Spleen (tissue), 13 donors: ENCODE measurements at places on chromosomes 16 and 17. TPM values are rescaled to one million over a fixed set of nuclear protein-coding genes. Genes with fewer than 3 reads are reported as not detected.
A peak's percentile ranks its signal among the peaks of the same experiment; 100 is the strongest.

DNA sequence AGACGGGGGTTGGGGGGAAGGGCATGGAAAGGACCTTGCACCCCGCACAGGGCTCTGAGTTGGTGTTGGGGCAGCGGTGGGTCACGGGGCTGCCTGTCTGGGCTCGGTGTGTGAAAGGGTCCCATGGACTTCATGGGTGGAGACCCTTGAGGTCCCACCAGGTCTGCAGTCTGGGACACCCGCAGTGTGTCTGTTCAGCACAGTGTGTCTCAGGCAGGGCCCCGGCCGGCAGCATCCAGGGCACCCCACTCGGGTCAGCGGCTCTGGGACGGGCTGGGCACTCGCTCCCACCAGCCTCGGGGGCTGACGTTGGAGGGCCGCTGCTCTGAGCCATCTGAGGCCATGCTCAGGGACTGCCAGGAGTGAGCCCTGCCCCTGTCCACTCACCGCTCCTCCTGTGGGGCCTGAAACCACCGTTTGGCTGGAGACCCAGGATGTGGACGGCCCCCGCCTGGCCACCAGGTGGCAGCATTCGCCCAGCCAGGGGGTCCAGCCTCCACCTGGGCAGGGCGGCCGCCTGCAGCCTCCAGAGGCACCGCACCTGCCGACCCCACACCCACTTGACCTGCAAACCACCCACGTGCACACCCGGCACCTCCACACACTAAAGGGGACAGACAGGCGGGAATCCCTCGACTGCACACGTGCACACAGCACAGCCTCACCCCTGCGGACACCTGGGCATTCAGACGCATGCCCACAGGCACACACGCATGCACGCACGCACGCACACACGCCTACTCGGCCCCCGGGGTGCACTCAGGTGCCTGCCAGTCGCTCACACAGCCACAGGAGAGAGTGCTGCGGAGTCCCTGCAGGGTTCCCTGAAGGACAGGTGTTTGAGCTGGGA lies 10.1 kb upstream of the ZFPM1 start:
- H3K27ac ChIP-seq: no peak overlapping the region
- peaks cover 4% of the 10 kb centered on the region for H3K4me1 ChIP-seq
- peak; percentile 94 for DNase-seq
- H3K4me3 ChIP-seq: no peak overlapping the region
- no peaks in the 10 kb centered on the region for H3K36me3 ChIP-seq

DNA sequence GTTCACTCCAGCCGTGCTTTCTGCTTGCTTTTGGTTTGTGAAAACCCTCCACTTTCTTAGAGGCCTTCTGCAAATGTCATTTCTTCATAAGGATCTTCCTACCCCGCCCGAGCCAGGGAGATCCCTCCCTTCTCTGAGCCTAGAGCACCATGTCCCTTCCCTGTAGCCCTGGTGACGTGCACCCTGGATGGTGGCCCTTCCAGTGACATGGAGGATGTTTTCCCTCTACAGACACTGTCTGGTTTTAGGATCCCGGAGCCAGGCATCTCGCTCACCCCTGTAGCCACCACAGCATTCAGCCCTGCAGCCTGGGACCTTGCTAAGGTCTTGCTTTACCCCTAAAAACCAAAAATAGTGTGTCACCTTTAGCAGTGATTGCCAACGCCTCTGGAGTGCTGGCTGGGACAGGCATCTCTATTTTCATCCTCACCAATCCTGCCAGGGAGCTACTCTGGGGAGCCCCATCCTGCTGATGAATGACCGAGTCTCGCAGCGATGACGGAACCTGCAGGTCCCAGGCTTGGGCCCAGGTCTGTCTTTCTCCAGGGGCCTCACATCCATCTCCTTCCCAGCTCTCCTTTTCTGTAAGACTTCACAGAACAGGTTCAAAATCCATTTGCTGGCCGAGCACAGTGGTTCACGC lies 394.1 kb upstream of the TNRC6C start:
- no peaks in the 10 kb centered on the region for H3K4me1 ChIP-seq
- no peaks in the 10 kb centered on the region for H3K27me3 ChIP-seq
- peak; percentile 34 for DNase-seq

GRCh38 chr17:51653878-51654277 lies 393.5 kb downstream of the UTP18 start:
- H3K4me1 ChIP-seq: no peaks in the 10 kb centered on the region
- no peak overlapping the region for H3K27ac ChIP-seq
- H3K27me3 ChIP-seq: no peaks in the 10 kb centered on the region
- DNase-seq: no peak

Gene ABHD15
- 17.1 TPM for total RNA-seq

DNA sequence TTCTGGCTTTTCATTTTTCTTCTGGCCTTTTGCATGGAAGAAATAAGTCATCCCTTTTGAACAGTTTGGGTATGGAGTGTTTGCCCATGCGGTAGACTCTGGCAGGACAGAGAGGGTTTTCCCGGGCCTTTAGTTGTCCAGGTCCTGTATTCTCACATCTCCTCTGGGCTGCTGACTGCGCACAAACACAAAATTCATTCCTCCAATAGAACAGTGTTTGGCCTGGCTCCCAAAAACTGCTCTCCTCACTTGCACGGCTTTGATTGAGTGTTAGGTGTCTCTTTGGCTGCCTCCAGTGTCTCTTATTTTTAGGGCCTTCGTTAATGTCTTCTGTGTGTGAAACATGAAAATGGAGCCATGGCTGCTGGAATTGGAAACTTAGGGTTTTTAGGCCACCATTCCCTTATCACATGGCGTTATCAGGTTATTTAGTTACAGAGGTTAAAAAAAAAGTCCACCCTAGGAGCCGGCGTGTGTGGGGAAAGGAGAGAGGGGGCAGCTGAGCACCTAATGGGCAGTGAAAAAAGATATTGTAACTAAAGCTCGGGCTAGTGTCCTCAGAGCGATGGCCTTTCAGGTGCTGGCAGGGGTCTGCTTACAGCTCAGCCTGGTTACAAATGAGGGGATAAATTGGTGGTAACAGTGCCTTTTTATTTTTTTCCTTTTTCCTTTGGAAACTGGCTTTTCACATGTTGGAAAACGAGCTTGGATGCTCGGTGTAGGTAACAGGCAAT lies 47.3 kb downstream of the PRKCA start:
- H3K27ac ChIP-seq: no peak overlapping the region
- no peaks in the 10 kb centered on the region for H3K27me3 ChIP-seq
- no peak for DNase-seq

DNA sequence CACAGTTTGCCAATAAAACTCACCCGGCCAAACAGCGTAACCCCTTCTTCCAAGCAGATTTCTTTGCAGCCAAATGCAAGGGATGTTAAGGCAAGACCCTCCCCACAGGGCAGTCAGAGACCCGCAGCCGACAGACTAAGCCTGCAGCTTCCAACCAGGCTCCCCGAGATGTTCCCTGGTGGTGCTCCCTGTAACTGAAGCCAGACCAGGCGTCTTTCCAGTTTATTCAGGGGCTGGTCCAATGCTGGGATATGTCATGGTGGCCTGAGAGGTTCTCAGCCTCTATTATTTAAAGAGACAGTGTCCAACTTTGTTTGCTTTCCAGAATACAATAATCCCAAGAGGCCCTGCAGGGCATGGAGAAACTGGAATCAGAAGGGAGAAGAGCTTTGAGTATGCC lies at the start of gene PMP22:
PMP22 (minus strand) TSS at position 196 of the 400 bp plus-strand sequence. CDS start 4,599 bp downstream, outside the sequence.
- H3K27ac ChIP-seq: no peak within 1 kb of the TSS
- peaks cover 7% of the 10 kb centered on the region for H3K4me1 ChIP-seq
- H3K4me3 ChIP-seq: no peak within 1 kb of the TSS
- DNase-seq: peak; percentile 45
- H3K36me3 ChIP-seq: no peaks in the 10 kb centered on the region
- H3K27me3 ChIP-seq: no peaks in the 10 kb centered on the region

Gene UNC119
- 41.5 TPM for total RNA-seq

- no peak overlapping the region for H3K4me3 ChIP-seq
- no peaks in the 10 kb centered on the region for H3K27me3 ChIP-seq
- H3K4me1 ChIP-seq: no peaks in the 10 kb centered on the region
- DNase-seq: peak; percentile 95
These were observed 55.8 kb upstream of the FASN start for GRCh38 chr17:82153745-82154375.

- no peak for DNase-seq
- no peaks in the 10 kb centered on the region for H3K4me1 ChIP-seq
- no peak overlapping the region for H3K27ac ChIP-seq
- H3K36me3 ChIP-seq: no peaks in the 10 kb centered on the region
- no peaks in the 10 kb centered on the region for H3K27me3 ChIP-seq
These were observed 11.7 kb upstream of the CD300LD start for GRCh38 chr17:74603746-74604145.

Gene FN3K
- total RNA-seq: 6.2 TPM

Gene HSD17B2
- not detected for total RNA-seq

- no peaks in the 10 kb centered on the region for H3K27me3 ChIP-seq
- no peak for DNase-seq
- peaks cover 34% of the 10 kb centered on the region for H3K36me3 ChIP-seq
- H3K4me1 ChIP-seq: peaks cover 21% of the 10 kb centered on the region
- no peak overlapping the region for H3K4me3 ChIP-seq
- no peak overlapping the region for H3K27ac ChIP-seq
These were observed 2.9 kb downstream of the FXR2 start for GRCh38 chr17:7611635-7612293.

- H3K36me3 ChIP-seq: no peaks in the 10 kb centered on the region
- peak; percentile 80 for DNase-seq
- H3K4me1 ChIP-seq: peaks cover 25% of the 10 kb centered on the region
- peaks cover 50% of the 10 kb centered on the region for H3K27me3 ChIP-seq
These were observed at the start of gene OTOP2 for GRCh38 chr17:74924250-74924948. TSS of gene OTOP2 (plus strand) at chr17:74924273. CDS start at chr17:74924633, 360 bp downstream.

Gene CFAP97D1
- not detected for total RNA-seq

Gene LRRC46
- total RNA-seq: 0.54 TPM

- peak overlapping the region; percentile 14 for H3K27ac ChIP-seq
- DNase-seq: no peak
- H3K4me3 ChIP-seq: no peak overlapping the region
- no peaks in the 10 kb centered on the region for H3K27me3 ChIP-seq
- peaks cover 25% of the 10 kb centered on the region for H3K4me1 ChIP-seq
These were observed 2.8 kb downstream of the BRD7 start for GRCh38 chr16:50365791-50366575.

DNA sequence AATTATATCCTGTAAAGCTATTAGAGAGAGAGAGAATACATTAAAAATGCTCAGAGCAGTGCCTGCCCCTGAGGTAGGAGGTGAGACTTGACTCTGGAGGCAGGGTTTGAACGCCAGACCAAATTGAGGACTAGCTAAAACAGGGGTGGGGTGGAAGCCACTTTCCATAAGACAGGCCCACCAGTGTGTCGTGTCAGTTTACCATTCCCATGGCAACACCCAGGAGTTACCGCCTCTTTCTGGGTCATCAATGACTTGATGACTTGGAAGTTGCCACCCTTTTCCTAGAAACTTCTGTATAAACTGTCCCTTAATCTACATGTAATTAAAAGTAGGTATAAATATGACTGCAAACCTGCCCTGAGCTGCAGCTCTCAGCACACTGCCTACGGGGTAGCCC lies 32.0 kb upstream of the ABCC12 start:
- no peaks in the 10 kb centered on the region for H3K27me3 ChIP-seq
- DNase-seq: no peak
- peak overlapping the region; percentile 86 for H3K27ac ChIP-seq
- peaks cover 4% of the 10 kb centered on the region for H3K4me1 ChIP-seq
- no peaks in the 10 kb centered on the region for H3K36me3 ChIP-seq

DNA sequence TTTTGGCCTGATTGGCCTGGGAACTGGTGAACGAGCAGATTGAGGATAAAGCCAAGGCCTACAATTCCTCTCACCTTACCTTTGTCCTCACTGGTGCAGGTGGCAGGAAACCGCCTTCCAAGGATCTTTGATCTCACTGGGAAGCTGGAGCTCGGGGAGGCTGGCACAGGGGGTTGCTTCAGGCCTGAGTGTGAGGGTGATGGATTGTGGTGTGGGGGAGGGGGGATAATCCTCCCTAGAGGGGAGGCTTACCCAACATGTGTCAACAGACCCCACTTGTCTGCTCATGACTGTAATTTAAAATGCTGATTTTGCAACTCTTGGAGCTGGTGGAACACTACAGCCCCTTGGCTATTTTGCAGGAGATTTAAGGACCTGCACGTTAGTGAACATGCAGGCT lies 4.5 kb upstream of the RMI2 start:
- no peak for DNase-seq
- no peaks in the 10 kb centered on the region for H3K36me3 ChIP-seq
- H3K27ac ChIP-seq: no peak overlapping the region

Gene KRT33B
- not detected for total RNA-seq

Gene GDPD3
- total RNA-seq: 6.6 TPM

DNA sequence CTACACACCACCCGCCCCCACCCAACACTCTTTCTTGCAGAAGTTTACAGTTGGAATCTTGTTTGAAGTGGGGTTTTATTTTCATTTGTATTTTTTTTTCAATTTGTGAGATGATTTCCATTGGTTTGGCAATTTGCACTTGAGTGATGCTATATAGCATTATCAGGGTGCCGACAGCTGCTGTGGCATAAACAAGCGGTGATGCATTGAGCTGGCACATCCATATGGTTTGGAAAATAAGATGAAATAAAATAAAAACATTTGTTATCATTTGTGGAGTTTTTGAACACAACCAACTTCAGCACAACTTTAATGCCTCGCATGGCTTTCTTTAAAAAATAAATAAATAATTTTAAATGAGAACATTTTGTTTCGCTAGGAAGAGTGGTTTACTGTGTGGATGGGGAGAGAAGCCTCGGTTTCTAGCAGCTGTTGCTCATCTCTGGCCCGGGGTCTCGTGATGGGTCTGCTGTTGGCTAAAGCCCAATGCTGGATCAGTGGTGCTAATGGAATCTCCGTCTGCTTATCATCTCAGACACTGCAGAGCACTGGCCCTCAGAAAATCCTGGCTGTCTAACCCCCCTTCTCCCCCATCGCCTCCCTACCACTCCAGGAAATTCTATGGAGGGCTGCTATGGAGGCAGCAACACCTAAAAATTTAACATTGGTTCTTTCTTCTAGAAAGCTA lies 192.3 kb upstream of the MAF start:
- H3K27ac ChIP-seq: no peak overlapping the region
- H3K4me3 ChIP-seq: no peak overlapping the region
- no peaks in the 10 kb centered on the region for H3K4me1 ChIP-seq
- no peaks in the 10 kb centered on the region for H3K27me3 ChIP-seq
- DNase-seq: no peak

DNA sequence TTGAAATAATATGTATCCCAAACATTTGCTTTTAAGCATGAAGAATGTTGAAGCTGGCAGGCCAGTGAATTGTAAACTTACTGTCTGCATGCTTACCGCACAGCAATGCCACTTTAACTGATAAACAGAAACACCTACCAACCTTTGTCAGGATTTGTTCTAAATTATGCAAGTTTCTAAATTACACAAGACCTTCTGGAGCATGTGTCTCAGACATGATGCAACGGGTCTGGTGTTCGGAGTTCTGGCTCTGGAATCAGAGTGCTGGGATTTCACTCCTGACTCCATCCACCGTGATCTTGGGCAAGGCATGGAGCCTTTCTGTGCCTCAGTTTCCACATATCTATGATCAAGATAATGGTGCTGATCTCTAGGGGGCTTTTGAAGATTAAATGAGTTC lies 111.2 kb downstream of the CCT6B start:
- H3K36me3 ChIP-seq: no peaks in the 10 kb centered on the region
- H3K27ac ChIP-seq: no peak overlapping the region
- no peak overlapping the region for H3K4me3 ChIP-seq
- H3K4me1 ChIP-seq: no peaks in the 10 kb centered on the region
- peaks cover 4% of the 10 kb centered on the region for H3K27me3 ChIP-seq
